ENCODE measurements at places on chromosomes 2 and 18. TPM values are rescaled to one million over a fixed set of nuclear protein-coding genes. Genes with fewer than 3 reads are reported as not detected.

Gene IL36RN
- total RNA-seq: 0.06 TPM

Gene SCLY
- total RNA-seq: 25.0 TPM

Gene MEIS1
- 2.6 TPM for total RNA-seq

Gene BIN1
- total RNA-seq: 32.8 TPM

Gene HS1BP3
- 35.6 TPM for total RNA-seq

Gene UNC50
- 47.8 TPM for total RNA-seq

Gene CCL20
- 4.4 TPM for total RNA-seq

Gene ZNF892
- not detected for total RNA-seq

Gene RTP5
- total RNA-seq: not detected

Gene STAT4
- total RNA-seq: 3.2 TPM

Gene RAB10
- 392 TPM for total RNA-seq

Gene CGREF1
- 8.7 TPM for total RNA-seq

Gene TMEM182
- 4.6 TPM for total RNA-seq

Gene IL1R2
- total RNA-seq: 0.73 TPM

Gene HADHA
- total RNA-seq: 128 TPM

Gene FAM161A
- 8.4 TPM for total RNA-seq

Gene SCN3A
- 0.04 TPM for total RNA-seq

Gene ERFE
- 8.0 TPM for total RNA-seq

Gene EFR3B
- 16.8 TPM for total RNA-seq

Gene TNFRSF11A
- 6.5 TPM for total RNA-seq

Gene CNTNAP5
- not detected for total RNA-seq

Gene CYTIP
- not detected for total RNA-seq

Gene UGT1A4
- total RNA-seq: not detected

Gene DYNAP
- total RNA-seq: not detected

Gene GYPC
- total RNA-seq: not detected

Gene APOB
- total RNA-seq: not detected

Gene HJURP
- total RNA-seq: 99.6 TPM

Gene TXNL4A
- total RNA-seq: 85.2 TPM

Gene ELOA2
- not detected for total RNA-seq

Gene ACVR1C
- not detected for total RNA-seq

Gene PRR30
- not detected for total RNA-seq

Gene ST8SIA3
- total RNA-seq: not detected

Gene TRABD2A
- 9.9 TPM for total RNA-seq

Gene PROM2
- 0.15 TPM for total RNA-seq

Gene SERPINB7
- 1.7 TPM for total RNA-seq

All from A549 treated with CpdA at 1 μM for 4 hours (cell line).